ENCODE measurements at places on chromosomes 2 and 18.

DNA sequence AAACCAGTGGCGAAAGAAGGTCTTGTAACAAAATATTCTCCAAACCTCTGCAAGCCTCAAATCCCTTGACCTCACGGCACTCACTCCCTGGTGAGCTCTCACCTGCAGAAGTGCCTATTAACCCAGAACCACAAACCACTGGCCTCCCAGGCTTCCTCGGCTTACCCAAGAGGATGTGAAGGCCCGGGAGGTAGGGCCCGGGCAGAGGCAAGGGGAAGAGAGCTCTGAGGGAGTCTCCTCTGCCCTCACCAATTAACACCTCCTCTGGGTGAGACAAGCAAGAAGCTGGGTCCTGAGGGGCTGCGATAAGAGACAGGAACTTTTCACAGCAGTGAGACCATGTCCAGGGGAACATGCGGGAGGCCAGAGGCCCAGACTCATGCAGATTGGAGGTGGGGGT lies 53.7 kb downstream of the EMX1 start:
- no peak for DNase-seq

GRCh38 chr2:101998896-101999789 lies 7.4 kb downstream of the IL1R2 start:
- DNase-seq, result no peak

GRCh38 chr2:235897992-235898391 lies 270.2 kb downstream of the GBX2 start:
- DNase-seq, result no peak

DNA sequence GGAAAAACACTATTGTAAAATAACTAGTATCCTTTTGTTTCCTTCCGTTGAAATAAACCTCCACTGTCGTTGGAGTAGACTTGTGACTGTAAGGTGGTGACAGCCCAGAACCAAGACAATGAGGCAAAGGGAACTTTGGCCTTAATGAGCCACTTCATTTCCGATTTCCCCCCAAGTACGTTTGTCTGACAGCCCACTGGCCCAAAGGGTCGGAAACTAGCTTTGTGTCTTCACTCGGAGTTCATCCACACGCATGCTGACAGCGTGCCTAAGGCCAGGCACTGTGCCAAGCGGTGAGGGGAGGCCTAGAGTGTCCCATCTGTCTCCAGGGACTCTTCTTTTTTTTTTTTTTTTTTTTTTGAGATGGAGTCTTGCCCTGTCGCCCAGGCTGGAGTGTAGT lies 21.0 kb downstream of the HJURP start:
- no peak for DNase-seq

DNA sequence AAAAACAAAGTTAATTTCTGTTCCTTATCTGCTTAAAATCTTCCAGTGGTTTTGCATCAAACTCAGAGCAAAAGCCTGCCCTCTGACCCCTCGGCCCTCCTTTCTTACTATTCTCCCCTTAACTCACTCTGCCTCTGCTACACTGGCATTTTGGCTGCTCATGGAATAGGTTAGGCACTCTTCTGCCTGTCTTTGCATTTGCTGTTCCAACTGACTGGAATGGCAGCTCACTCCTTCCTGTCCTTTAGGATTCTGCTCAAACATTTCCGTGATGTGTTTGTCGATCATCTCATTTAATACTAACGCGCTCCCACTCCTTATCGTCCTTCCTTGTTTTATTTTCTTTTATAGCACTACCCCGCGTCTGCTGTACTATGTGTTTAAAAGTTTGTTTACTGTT lies 815 bp downstream of the CEBPZ start:
- no peak for DNase-seq

DNA sequence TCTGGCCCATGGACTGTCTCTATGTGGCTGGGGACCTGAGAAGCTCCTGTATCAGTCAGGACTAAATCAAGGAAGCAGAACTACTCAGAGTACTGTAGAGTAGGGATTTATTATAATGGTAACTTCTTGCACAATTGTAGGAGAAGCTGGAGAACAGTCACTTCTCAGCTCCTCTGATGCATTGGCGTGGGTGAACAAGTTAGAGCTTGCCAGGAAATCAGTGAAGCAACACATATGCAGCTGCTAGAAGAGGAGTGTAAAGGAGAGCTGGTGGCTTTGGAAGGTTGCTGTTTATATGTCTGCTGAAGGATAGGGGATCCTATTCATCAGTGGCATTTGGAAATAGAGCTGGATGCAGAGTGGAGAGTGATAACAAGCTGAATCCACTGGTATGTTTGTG lies 215.5 kb upstream of the CWC22 start:
- DNase-seq, result no peak

DNA sequence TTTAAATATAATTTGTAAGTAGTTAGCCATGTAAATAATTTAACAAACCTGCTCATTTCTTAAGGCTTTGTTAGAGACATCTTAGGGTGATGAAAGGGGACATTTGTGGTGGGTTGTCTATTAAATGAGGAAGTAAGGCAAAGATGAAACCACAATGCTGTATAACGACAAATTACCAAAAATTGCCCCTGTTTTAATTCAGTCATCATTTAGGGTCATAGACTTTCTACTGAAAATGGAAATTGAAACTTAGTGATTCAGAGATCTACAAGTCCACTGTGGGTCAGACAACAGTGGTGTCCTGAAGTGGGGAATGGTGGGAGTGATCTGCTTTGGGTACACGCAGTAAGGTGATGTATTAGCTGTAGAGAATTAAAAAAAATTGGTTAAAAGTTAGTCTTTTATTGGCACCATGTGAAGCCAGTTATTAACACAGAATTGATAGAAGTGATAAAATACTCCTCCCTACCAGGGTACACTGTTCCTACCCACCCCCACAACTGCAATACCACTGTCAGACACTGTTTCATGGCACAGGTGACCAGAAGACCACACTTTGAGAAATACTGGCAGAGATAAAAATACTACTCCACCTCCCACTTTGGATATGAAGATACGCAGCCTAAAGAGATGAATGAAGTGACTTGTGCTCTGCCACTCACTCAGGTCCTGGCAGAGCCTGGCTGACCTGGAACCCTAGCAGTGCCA lies 13.4 kb downstream of the CERS6 start:
- no peak for DNase-seq

DNA sequence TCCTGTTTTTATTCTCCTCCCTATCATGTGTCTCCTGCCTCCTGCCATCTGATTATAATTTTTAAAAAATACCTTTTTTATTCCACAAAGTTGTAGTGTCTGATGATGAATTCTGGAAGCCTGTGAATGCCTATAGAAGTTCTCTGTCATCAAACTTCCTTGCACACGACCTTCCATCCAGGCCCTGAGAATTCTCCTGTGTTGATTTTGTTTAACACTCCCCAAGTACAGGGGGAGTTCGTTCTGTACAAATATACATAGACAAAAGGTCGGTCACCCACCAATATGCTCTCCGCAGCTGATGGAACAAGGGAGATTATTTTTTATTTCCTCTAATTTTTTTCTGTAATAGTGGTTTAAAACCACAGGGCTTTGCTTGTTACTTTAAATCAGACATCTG lies 232.5 kb downstream of the PIEZO2 start:
- no peak for DNase-seq

DNA sequence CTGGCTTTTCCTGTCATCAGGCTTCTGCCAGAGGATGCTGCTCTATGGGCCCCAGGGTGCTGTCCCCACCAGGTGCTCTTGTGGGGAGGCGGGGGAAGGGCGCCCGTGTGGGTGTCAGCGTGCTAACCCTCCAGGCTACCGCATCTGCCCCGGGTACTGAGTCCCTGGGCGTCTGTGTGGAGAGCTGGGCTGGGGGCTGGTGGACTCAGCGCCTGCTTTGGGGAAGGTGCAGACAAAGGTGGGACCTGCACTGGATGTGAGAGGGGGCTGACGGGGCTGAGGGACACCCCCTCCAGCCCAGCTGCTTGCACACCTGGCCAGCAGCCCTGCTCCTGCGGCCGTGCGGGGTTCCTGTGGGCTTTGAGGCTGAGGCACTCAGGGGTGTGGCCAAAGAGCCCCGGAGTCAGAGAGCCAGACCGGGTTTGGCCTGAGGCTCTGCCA lies 120.7 kb upstream of the PXDN start:
- DNase-seq, result no peak

GRCh38 chr2:313991-314390 lies 26.1 kb upstream of the ALKAL2 start:
- DNase-seq, result no peak

GRCh38 chr2:14189929-14190328 lies 442.6 kb upstream of the LRATD1 start:
- DNase-seq, result no peak

DNA sequence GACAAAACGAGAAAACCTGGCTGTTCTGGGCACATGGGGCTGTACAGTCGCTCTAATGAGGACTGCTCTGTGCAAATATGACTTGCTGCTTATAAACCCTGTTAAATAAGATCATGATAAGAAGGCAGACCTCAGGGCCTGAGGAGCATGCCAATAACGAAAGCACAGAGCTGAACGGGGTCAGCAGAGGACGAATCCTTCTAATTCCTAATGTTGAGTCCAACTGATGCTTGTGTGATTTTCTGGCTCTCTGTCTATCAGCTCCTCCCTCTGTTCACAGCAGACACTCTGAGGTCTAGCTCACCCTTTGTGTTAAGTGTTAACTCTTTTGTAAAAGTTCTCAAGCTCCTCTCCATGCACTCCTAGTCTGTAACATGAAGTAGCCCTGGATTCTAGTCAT lies 167.2 kb upstream of the REV1 start:
- DNase-seq, result no peak

Measured in stimulated activated CD8-positive, alpha-beta memory T cell treated with anti-CD3 and anti-CD28 coated beads, Interleukin-7, amount 100 ng/mL, for 1 hour (primary cell).